ENCODE measurements at places on chromosomes 6 and 20.

DNA sequence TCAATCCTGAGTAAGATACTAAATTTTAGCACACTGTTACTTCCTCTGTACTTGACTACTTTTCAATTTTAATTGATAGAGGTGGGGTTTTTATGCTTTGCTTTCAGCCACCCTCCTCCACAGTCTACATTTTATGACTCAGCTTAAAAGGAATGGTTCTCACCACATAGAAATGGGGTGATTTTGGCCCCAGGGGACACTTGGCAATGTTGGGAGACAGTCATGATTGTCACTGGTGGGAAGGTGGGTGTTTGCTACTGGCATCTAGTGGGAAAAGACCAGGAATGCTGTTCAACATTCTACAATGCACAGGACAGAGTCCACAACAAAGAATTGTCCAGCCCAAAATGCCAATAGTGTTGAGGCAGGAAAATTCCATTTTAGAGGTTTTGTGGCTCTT lies 71.3 kb downstream of the PCSK2 start:
- DNase-seq, result no peak

- no peak for DNase-seq
Observed at GRCh38 chr6:79238919-79239318, 4.4 kb upstream of the HMGN3 start.

DNA sequence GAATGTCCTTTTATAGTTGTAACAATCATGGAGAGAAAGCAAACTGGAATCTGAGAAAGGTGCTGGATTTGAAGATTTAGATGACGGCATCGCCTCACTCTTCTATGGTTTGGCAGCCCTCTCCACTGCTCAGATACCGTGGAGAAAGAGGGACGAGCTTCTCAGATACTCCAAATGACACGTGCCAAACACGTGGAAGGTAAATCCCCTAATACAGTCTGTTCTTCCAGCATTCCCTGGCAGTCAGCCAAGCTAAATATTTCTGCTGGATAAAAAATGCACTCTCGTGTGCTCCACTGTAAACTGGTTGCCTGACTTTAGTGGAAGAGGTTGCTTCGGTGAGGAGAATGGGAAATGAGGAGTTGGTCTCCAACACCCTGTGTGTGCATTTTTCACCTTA lies 16.7 kb upstream of the PRDM1 start:
- no peak for DNase-seq

GRCh38 chr6:166946125-166946524 lies 10.2 kb downstream of the RNASET2 start:
- no peak for DNase-seq

- no peak for DNase-seq
Observed at GRCh38 chr6:10276106-10276505, 138.8 kb downstream of the TFAP2A start.

DNA sequence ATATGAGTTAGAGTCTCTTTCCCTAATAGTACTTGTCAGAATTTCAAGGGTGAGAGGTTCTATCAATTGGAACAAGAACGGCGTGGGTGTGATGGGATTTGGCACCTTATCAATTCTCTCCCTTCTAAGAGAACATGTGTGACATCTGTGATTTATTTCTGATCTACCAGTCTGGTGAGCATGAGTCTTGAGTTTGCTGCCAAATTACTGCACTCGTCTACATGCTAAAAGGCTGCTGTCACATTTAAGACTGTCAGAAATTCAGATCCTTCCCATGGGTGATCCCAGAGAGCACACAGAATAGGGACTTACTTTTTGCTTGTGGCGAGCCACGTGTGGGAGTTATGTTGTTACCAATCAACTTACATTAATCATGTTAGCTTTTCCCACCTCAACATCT lies 370.2 kb upstream of the SASH1 start:
- no peak for DNase-seq

GRCh38 chr20:62409931-62410745 lies 3.1 kb upstream of the CABLES2 start:
- no peak for DNase-seq

- no peak for DNase-seq
Observed at GRCh38 chr6:77180326-77180725, 283.0 kb downstream of the HTR1B start.

DNA sequence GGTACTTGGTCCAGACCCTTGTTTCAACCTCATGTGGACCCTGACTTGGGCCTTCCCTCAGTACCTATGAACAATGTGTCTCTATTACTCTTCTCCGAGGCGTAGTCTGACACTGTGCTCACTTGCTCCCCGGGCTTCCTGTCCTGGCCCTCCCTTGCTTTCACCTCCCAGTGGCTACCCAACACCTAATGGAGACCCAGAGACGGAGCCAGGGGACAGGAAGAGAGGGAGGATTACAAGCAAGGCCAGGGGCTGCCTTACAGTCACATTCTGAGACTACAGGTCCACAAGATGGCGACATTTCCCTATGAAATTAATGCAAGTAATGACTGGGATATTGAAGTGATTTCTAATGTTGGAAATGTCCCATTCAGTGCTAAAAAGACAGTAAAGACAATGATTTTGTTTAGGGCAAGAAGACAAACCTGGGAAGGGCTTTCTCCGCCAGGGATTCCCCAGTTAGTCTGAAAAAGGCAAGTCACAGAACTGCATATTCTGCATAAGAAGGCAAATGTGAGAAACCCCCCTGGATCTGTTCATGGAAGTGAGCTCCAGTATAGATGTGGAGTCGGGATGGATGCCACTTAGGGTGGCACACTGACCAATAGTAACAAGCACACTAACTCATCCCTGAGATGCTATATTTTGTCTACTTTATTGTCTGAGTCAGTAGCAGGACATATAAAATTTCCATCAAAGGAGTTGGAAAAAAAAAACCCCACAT lies 44.0 kb upstream of the ZBTB24 start:
- peak; percentile 84 for DNase-seq

DNA sequence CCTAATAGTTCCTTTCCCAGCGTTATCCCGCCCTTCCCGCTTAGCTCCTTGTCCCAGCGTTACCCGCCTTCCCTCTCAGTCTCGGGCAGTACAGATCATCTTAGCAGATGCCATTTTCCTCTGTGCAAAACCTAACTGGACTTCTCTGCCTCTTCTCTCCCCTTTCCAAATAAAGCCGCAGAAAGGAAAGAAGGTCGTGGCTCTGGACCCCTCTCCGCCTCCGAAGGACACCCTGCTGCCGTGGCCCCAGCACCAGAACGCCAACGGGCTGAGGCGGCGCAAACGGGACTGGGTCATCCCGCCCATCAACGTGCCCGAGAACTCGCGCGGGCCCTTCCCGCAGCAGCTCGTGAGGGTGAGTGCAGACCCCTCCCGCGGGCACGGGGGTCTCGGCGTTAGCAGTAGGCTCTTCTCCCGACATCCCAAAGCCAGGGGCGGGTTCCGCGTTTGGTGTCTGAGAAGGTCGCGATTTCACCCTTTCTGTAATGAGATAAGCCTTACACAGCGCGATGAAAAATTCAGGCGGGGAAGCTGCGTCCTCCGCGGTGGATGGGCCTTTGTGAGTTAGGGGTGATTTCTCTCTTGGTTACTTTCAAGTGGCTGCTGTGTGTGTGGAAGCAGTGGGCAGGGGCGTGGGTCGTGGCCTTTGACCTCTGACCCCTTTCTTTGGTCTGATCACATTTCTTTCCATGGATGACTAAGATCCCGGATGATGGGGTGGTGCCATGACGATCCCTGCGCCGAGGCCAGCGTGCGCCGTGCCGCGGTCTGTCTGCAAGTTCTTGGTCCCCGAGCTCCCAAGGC lies 292.7 kb downstream of the TAF4 start:
- no peak for DNase-seq

DNA sequence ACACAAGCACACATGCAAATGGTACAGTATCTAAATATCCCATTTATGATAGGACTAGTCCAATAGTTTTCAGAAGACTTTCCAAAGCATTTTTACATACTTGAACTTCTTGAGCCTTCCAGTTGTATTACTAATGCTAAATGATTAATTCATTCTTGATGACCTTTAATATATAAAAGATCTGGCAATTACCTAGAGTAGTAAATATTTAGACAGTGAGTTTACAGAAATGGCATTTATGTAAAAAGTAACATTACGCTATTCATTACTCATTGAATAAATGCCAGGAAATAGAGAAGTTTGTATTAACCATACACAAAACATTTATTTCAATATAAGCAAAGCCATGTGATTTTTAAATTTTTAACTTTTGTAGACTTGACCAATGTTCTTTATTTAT lies 158.8 kb downstream of the DST start:
- no peak for DNase-seq

DNA sequence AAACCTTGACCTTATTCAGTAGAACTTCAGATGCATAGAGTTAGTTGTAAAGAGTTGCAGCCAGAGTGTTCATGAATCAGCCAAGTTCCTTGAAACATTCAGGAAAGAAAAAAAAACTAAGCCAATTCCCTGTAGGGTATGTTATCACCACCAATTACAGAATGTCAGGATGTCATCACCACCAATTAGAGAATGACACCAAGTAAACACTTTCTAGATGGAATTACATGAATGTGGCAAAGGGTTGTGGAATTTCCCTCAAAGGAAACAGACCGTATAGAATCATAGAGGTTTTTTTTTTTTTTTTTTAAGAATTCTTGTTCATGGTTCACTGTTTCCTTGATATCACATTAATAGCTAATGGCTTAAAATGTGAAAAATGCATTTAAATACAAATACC lies 472.1 kb upstream of the RNF217 start:
- no peak for DNase-seq

GRCh38 chr6:52529311-52529710 lies 47.5 kb downstream of the TRAM2 start:
- no peak for DNase-seq

- no peak for DNase-seq
Observed at GRCh38 chr6:39664173-39664572, 61.0 kb downstream of the KIF6 start.

DNA sequence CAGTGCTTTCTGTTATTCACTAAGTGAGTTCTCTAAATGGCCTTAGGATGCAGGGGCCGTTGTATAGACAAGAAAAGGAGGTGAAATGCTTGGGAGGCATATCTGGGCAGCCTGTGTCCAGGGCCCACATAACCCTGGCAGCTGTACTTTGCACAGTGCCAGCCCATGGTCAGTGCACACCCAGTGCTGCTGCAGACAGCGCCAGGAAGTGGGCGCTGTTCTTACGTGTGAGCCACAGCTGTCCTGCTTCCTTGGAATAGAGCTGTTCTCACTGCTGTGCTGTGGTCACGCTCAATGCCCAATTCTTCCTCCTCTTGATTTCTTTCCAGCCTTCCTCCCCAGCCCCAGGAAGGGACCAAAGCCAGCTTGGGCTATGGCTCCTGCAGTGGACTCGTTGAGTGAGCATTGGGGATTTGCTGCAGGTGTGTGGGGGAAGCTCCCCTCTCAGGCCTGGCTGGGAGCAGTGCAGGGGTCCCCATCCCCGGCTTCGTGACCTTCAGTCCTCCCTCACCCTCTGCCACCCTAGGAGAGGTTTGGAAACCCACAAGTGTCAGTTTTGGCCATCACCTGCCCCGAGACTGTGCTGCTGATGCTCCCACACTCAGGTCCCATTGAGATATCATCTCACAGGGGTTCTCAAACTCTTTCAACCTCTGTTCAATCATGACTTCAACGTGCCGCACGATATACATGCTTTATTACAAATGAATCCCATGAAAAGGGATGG lies 246.8 kb upstream of the EXOC2 start:
- no peak for DNase-seq

DNA sequence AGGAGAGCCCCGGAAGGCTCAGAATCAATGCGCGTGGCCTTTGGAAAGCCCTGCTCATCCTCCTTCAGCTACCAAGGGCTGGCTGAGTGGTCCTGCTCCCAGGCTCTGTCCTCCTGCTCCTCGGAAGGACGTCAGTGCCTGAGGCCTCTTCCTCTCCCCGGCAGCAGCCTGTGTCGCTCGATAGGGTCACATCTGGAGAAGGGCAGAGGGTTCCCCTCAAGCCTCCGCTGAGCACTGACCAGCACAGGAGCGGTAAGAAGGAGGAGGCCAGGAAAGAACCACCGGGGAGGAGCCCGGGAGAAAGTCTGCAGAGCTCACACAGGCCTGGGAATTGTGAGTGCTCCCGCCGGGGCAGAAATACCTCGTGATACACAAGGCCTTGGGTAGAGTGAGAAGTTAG lies 21.2 kb downstream of the KIF25 start:
- DNase-seq, result no peak
